Stimulated activated CD8-positive, alpha-beta memory T cell treated with anti-CD3 and anti-CD28 coated beads, Interleukin-7, amount 100 ng/mL, for 4 hours (primary cell): ENCODE measurements at places on chromosomes 13 and 19.

DNA sequence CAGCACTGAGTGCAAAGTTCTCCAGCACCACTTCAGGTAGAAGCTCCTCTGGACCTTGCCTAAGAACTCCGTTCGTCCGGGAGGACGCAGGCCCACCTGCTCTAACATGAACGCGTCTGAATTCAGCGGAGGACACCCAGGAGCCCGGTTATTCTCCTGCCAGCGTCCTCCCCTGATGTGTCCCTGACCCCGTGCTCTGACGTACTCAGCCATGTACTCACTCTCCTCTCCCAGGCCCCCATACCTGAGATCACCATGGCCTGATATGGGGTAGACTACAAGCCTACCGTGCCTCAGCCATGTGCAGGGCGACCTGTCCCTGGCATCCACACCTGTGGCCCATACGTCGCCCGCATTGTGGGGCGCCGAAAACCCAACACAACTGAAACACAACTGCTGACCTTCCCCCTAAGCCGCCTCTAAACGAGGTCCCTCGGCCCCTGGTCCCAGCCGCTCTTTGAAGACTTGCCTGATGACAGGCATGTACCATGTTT, 744 bp upstream of the ZNF584 start:
- DNase-seq: no peak

DNA sequence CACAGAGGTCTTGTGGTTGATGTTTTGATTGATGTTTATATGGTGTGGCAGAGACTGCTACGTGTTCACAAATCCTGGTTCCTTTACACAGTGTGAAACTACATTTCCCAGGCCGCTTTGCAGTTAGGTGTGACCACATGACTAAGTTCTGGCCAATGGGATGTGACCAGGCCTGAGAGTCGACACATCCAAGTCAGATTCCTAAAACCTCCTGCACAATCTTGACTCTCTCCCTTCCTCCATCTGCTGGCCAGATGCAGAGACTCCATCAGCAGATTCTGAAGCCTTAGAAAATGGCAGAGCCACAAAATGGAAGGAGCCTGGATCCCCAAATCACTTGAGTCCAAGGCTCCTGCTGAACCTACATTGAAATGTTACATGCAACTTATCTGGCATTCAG, 12.6 kb downstream of the CD37 start:
- DNase-seq: no peak

- DNase-seq: no peak
These were observed 20.5 kb downstream of the NCAN start for GRCh38 chr19:19232261-19232721.

GRCh38 chr19:35224681-35225571, 3.6 kb downstream of the FAM187B start:
- DNase-seq: no peak

- no peak for DNase-seq
These were observed 110.8 kb downstream of the ESD start for GRCh38 chr13:46686171-46686570.

- DNase-seq: peak; percentile 15
These were observed at the start of gene ZFR2 for GRCh38 chr19:3868770-3869456. ZFR2 (minus strand) TSS chr19:3869038; CDS start chr19:3869017, 21 bp downstream.

DNA sequence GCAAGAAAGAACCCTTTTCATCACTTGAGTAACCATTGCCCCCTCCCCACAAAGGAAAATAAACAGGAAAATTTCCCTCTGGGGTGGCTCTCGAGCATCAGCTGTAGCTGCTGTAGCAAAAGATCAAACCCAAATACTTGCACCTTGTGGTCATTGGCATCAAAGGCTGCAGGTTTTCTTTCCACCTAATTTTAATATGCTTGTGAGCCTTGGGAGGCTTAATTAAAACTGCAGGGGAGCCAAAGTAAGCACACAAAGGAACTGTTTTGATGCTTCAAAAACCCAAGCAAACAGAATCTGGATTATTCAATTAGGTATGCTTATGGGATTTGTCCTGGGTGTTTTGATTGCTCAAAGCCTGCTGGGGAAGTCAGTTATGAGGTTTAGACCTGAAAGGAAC, 119.5 kb downstream of the SHISA2 start:
- DNase-seq: no peak

GRCh38 chr19:8840708-8841107, 8.5 kb downstream of the MBD3L1 start:
- DNase-seq: no peak

DNA sequence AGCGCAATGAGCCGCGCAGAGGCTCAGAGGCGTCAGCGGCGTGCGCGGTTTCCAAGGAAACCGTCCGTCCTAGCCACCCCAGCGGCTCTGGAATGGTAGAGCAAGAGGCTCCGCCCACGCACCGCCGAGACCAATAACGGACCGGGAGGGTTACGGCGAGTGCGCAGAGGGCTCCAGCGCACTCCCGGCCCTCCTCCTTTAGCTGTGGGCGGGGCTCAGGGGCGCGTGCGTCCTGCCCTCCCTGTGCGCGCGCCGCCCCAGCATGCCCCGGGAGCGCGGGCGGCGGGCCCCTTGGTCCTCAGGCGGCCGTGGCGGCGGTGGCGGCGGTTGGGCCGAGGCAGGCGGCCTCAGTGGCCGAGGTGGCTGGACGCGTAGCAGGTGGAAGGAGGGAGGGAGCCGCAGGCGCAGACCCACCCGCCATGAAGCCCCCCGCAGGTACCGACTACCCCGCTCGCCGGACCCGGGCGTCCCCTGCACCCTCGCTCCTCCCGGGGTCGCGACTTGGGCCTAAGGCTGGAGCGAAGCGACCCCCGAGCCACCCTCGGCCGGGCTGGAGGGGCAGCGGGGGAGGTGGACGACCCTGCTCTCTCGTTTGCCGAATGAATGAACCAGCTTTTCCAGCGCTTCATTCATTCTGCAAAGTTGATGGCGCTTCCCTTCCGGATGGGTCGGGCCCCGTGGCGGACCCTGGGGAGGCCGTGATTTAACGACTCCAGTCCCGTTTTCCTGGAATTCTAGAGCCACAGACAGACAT, at the start of gene THOP1:
THOP1 (plus strand) TSS at position 260 of the 754 bp plus-strand sequence; CDS start at position 420, 160 bp downstream.
- peak; percentile 99 for DNase-seq

GRCh38 chr13:26695891-26696311, 64.7 kb downstream of the GPR12 start:
- DNase-seq: no peak

DNA sequence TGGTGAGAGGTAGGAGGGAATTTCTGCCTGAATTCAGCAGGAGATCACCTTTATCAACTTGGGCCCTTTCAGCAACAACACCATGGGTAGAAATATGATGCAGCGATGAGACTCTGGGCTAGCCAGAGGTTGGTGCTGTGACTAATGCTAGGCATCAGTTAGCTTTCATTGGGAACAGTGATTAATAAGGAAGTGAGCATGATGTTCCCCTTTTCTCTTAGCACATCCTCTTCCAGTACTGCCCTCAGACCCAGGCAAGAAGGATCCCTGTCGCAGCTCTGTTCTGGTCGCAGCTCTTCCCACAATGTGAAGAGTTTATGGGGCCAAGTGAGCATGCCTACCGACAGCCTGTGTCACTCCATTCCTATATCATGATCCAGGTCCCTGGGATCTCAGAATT, 100.5 kb downstream of the FLT1 start:
- no peak for DNase-seq

DNA sequence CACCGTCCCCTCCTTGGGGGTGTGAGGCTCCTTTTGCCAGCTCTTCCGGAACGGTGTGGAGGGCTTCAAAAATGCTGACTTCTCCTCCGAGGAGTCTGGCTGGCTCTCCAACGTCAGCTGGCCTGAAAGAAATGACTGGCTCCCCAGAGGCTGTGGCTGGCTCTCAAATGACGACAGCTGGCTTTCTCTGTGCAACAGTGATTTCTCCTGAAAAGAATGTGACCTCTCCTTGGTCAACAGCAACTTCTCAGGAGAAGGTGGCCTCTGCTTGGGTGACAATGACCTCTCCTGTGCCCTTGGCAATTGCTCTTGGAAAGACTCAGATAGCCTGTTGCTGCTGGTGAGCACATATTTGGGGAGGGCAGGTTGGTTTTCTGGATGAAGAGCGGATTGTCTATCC, 29.2 kb downstream of the ONECUT3 start:
- DNase-seq: no peak

DNA sequence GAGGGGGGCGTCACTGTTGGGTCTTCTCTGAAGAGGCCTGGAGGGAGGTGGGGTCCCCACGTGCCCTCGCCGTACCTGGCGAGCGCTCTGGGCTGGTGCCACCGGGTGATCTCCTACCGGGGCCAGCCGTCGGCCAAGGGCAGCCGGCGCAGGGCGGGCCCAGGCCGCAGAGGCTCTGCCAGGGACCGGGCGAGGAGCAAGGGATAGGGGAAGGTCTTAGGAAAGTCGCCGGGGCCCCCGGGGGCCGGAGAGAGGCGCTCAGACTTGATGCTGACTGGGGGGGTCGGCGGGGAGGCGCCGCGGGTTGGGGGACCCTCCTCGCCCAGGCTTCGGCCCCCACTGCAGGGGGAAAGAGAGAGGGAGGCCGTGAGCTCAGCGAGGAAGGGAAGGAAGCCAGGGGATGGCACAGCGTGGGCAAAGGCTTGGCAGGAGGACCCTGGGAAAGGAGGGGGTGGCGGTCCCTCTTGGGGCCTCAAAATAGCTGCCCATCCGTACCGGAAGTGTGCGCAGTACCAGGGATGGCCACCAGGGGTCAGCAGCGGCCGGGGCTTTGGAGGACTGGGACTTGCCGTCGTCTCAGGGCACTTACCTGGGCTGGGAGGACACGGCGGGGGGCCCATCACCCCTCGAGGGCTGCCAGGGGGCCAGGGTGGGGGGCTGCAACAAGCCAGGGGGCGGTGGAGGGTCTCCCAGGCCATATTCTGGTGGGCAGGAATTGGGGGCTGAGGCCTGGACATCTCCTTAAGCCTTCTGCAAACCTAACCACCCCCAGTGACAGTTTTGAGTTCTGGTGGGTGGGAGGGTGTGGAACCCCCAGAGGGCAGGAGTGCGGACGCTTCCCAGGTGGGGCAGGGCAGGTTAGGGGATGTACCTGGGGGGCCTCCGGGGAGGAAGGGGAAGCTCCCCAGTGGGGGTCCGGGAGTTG, 7.7 kb upstream of the TMEM161A start:
- peak; percentile 66 for DNase-seq

DNA sequence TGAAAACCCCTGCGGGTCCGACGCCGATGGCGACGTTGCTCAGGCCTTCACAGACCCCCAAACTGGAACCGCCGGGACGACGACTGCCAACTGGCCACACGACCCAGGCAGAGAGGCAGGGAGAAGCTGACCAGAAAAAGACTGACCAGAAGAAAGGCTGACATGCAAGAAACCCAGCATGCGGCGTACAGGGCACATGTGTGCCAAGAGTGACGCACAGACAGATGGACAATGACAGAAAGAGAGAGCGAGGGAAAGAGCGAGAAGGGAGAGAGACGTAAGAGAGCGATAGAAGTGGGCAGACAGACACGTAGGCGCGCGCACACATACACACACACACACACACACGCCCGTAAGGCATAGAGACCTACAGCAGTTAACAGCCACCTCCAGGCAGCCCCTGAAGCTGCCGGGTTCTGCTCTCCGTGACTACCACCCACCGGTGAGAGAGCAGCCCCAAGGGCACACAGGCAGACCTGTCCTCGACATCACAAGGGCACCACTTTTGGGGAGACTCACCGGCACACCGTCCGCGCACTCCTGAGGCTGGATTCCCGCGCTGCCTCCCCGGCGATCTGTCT, 67.2 kb upstream of the ZNF527 start:
- no peak for DNase-seq

- peak; percentile 83 for DNase-seq
These were observed at the start of gene VAV1 for GRCh38 chr19:6772028-6772865. VAV1 (plus strand) TSS chr19:6772708; CDS start chr19:6772808, 100 bp downstream.

- DNase-seq: no peak
These were observed 33.3 kb downstream of the TIMM13 start for GRCh38 chr19:2394054-2394441.

DNA sequence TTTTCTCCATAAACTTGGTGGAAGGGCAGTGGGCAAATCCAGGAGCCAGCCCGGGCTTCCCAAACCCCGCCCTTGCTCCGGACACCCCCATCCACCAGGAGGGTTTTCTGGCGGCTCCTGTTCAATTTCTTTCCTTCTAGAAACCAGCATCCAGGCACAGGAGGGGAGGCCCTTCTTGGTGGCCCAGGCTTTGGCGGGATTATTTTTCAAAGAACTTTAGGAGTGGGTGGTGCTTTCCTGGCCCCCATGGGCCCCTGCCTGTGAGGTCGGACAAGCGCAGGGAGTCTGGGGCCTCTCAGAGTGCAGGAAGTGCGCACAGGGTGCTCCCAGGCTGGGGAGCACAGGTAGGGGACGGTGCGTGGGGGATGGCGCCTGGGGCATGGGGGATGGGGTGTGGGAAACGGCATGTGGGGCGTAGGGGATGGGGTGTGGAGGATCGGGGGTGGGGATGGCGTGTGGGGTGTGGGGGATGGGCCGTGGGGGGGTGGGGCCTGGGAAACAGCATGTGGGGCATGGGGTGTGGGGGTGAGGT, 396 bp downstream of the F7 start:
- no peak for DNase-seq

- peak; percentile 88 for DNase-seq
These were observed 1.7 kb downstream of the JUND start for GRCh38 chr19:18279516-18280246.

DNA sequence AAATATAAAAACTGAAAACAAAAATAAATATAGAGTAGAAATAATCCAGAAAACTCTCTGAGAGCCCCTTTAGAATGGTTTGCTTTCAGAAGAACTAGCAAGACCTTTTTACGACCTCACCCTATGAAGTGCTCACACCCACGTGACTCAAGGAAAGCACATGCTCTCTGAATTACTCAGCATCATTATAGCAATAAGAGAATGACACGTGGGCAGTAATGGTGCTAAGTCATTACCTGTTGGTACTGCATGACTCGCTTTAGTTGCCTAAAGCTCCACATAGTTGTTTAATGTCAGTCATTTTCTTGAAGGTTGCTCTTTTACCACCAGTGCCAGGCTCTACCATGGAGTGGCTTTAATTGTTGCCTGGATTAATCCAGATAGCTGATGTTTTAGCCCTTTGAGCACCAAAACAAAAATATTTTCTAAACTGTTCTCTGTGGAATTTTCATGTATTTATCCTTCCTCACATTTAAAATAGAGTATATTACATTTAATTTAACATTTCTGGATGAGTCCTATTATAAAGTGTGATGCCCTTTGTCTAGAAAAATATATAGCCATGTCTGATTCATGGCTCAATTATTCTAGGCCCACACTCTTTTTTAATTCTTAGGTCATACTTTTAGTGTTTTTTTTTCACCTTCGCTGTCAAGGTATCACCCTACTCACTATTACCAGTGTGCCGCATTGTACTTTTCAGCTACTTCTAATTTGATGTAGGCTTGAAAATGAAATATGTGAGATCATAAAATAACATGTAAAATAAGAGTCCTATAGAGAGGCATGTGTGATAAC, 56.8 kb downstream of the THSD1 start:
- DNase-seq: no peak
